ENCODE measurements at places on chromosomes 7 and 10.

DNA sequence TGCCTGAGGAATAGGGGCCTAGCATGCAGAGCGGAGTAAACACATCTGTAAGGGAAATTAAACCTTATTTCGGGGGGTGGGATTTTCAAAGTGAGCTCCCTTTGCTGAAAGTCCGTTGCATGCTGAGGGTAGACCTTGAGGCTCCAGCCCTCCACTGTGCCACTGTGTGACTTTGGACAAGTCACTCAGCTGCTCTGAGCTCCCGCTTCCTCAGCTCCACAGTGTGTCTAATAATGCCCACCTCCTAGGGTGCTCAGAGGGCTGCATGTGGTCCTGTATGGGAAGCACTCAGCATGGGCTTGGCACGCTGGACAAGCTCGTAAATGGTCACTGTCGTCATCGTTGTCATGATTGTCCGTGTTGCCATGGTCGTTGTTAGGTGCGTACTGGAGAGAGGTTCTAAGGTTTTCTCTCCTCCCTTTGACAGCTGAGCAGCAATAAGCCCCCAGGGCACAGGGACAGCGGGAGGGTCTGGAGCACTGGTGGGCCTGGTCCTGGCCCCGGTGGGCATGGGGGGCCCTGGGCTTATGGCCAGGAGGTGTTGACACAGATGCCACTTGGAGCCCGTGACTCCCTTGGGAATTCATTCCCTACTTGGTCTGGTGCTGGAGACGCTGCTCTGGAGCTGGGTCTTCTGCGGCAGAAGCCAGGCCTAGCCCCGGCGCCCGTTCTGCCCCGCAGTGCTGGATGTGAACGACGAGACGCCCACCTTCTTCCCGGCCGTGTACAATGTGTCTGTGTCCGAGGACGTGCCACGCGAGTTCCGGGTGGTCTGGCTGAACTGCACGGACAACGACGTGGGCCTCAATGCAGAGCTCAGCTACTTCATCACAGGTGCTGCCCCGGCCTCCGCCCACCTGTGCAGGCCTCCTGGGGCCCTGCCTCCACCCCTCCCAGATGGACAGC, 13.1 kb downstream of the C10orf105 start:
- DNase-seq: no peak

GRCh38 chr7:102974366-102975236, 61.8 kb downstream of the LRRC17 start:
- DNase-seq: no peak

GRCh38 chr7:155298288-155298833, 683 bp downstream of the INSIG1 start:
- DNase-seq: no peak

GRCh38 chr7:78179827-78180477, 381.4 kb downstream of the PHTF2 start:
- DNase-seq: no peak

DNA sequence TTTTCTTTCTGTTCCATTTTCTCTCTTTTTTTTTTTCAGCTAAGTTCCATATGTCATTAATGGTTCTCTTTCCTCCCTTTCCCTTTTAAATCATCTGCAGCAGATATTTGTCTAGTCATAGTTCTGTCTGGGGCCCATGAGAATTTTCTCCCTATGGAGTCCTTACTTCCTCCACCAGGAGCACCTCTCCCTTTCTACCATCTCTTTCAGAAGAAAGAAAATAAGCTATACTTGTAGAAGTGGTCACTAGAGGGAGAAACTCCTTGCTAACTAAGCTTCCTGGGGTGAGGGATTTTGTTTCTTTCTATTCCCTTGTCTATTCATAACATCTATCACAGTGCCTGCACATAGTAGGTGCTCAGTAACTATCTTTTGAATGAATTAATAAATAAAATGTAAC, 230.2 kb upstream of the HPS1 start:
- no peak for DNase-seq

DNA sequence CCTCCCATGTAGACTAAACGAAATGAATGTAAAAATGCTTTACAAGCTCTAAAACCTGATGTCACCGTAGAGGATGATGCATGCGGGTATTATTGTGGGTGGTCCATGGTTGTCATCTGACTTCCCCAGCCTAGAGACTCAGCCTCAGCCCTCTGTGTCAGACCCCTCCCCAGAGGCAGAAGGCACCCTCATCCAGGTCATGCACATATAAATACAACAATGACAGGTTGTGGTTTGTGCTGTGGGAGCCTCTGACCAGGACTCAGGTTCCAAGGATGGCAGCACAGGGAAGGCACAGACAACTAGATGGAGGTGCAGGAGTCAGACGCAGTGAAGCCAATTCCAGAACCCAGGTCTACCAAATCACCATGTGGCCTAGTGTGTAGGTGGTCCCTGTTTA, 3.3 kb upstream of the NODAL start:
- no peak for DNase-seq

DNA sequence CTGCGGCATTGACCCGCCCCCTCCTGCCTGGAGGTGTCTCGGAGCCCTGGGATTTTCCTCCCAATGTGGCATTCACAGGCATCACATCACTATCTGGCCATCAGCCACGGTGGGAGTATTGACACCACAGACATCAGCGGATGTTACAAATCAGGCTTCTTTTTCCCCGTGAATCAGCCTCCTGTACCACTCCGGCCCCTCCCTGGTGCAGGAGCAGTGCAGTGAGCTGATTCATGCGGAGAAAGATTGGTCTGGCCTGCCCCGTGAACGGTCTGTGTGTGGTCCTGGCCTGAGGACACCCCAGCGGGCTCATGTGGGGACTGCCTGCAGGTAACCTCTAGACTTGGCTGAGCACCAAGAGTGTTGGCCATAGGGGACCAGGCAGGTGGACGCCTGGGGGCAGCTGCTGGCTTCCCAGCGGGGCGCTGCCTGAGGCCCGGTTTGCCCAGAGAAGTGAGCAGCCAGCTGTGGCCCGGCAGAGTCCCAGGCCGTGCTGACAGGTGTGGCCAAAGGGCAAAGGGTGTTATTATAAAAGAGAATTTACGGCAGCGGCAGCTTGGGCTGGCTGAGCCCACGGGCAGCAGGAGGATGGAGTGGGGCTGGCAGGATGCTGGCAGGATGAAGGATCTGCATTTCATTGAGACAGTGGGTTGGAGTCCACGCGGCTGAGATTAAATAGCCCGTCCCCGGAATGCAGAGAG, 32.1 kb upstream of the GNA12 start:
- DNase-seq: no peak

DNA sequence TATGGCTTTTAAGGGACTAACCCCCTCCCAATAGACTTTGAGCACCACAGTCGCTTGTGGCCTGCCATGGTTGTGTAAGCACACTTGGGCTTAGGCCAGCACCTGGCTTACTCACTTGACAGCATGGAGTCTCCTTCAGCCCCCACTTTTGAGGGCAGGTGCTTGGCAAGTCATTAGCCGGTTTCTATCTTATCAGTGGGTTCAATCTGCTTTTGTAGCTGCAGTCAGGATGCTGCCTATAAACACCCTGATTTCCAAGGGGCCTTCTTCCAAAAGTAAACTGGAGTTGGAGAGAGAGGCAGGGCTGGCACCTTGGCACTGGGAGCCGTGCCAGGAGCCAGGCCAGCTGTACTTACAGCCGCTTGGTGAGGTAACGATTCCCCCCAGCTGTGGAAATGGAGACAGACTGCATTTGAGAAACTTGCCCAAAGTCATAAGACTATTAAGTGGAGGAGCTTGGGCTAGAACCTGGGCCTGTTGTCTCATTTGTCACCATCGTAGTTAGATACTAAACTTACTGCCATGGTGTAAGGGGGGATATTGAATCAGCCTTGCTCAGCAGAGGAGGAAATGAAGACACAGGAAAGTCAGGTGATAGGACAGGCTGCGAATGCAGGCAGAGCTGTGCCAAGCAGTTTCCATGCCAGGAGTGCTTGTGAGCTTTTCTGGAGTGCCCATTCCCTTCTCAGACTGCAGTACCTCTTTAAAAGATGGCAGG, 92.2 kb upstream of the EFCAB10 start:
- DNase-seq: no peak

GRCh38 chr7:34064519-34065158, 159.3 kb downstream of the BMPER start:
- DNase-seq: no peak

- no peak for DNase-seq
These were observed 2.6 kb upstream of the PLCE1 start for GRCh38 chr10:93991114-93991513.

GRCh38 chr10:60735244-60735643, 43.0 kb upstream of the CDK1 start:
- no peak for DNase-seq

DNA sequence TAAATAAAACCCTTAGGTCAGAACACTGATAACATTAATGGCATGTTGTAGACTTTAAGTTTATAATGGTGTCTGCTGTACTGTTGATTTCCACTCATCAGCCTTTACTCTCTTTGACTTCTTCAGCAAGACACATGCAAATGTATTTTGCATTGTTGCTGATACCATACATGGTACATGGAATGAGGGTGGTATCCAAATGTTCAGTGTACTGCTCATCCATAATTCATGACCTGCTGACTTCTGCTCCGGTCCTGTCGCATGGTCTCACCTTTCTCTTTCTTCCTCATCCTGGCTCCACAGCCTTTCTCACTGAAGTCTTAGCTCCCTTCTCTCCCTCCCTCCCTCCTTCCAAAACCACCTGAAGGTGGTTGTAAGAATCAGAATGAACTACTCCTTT, 4.7 kb upstream of the CUBN start:
- no peak for DNase-seq

DNA sequence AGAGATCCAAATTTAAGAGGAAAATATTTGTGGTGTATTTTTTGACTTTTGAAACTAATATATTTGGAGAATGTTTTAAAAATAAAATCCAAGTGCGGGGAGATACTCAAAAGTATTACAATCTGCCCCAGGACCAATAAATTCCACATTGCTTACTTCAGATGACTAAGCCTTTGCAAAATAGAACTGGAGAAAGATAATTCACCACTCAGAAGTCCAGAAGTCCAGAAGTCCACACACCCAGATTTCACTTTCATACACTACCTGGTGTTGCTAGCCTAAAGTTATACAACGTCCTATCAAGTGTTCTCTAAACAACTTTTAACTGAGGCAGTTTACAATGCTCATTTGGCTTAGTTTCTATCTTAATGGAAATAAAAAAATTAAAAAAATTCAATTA, 487.0 kb upstream of the SEMA3D start:
- no peak for DNase-seq

DNA sequence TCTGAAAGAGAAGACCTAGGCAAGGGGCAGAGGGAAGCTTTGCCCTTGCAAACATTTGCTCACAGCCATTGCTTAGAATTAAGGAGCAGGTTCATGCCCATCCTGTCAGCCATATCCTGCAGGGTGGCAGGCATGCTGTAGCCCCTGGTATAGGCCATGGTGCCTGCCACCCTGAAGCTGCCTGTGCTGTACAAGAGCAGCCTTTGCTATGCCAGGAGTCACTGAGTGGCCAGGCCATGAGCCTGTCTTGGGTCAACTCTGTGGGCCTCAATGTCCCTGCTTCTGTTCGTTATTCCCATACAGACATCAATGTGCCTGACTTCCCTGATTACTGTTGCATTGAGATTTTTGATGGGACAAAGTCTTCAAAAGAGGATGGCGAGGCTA, 368 bp upstream of the SVOPL start:
- no peak for DNase-seq

DNA sequence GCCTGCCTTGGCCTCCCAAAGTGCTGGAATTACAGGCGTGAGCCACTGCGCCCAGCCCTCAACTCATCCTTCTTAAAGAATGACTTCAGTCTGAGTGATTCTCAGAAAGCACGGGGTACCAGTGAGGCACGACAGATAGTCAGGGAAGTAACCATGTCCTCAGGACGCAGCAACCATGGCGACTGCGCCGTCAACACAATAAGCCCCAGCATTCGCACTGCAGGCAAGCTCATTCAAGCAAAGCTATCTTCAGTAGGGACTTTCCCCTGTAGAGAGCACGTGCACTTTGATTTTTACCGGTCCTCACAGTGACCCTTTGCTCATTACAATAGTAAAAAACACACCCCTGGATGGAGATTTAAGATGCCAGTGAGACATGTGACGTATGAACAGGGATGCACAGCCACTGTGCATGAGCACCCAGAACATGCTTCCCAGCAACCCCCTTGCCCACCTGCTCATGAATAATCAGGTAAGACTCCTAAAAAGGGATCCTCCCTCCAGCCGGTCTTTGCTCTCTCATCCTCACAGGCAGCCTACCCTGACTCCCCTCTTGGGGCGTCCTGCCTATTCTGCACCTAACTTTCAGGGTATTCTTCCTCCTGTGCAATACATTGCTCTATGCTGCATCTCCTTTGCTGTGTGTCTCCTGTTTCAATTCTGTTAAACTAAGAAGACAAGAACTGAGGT, 9.1 kb downstream of the WDR86 start:
- DNase-seq: peak; percentile 42

DNA sequence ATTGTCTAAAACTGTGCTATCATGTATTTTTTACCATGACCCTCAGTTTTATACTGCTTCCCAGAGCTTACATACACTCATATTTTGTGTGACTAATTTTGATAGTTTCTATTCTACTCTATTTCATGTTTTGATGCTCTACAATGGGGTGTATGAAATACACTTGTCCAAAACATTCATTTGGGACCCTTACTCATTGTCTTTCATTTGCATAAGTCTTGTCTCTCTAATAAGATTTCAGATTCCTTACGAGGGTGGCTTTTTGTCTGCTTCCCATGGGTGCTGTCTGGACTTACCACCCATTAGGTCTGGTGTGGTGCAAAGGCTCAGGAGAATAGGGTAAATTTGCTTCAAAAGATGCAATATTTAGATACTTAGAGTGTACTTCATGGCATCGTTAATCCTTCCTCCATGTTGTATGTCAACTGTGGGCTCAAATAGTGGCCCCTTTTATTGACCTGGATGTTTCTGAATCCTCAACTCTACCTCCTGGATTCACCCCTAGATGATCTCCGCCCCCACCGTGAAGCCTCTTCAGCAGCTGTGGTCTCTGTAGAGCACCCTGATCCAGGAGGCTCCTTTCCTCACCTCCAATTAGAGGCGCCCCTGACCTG, 3.6 kb upstream of the GIMAP5 start:
- DNase-seq: no peak

DNA sequence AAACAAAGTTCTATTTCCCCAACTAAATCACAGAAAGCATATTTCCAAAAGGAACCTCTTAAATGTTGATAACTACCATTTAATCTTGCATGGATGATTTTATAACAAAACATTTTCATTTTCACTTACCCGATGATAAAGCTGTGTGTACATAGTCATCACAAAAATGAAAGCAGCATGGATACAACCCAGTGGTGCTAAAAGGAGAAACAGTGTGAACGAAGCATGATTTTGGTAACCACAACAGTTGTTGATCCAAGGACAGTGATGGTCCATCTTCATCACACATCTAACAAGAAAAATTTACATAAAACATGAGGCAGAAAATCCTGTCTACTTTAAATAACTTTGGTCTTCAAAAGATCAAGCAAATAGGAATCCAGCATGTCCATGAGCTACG, 4.7 kb downstream of the ZDHHC6 start:
- DNase-seq: no peak

GRCh38 chr7:136293841-136294391, 316.8 kb upstream of the MTPN start:
- DNase-seq: no peak

- no peak for DNase-seq
These were observed 3.3 kb upstream of the LRRC27 start for GRCh38 chr10:132328738-132329137.

DNA sequence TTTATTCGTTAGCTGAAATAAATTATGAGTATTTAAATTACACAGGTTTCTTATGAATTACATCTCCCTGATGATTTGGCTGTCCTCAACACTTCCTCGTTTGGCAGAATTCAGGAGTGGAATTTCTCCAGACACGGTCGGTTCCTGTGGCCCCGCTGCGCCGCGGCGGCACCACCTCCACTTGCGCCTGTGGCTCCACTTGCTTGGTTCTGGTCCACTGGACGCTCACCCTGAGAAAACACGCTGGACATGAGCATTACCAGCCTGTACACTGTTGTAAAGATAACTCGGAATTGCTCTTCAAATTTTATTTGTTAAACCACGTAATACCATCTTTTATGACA, 85.3 kb downstream of the ZNF33B start:
- no peak for DNase-seq
